ENCODE measurements at places on chromosomes 4 and X.
A peak's percentile ranks its signal among the peaks of the same experiment; 100 is the strongest.

DNA sequence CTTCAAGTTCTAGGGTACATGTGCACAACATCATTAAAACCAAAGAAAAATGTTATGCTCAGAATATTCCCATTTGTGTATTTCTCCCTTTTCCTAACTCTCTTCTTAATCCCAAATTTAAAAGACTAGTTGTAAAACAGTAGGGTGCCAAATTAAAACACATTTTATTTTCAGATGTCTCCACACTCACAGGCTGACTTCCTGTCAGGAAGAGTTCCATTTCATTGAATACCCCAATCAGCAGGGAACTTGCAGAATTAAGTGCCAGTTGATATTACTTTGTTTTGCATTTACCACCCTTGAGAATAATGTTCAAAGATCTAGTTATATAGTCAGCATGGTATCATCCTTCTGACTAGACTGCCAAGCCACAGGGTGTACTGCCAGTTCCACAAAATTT lies 207.9 kb downstream of the MAB21L2 start:
- no peak for DNase-seq

DNA sequence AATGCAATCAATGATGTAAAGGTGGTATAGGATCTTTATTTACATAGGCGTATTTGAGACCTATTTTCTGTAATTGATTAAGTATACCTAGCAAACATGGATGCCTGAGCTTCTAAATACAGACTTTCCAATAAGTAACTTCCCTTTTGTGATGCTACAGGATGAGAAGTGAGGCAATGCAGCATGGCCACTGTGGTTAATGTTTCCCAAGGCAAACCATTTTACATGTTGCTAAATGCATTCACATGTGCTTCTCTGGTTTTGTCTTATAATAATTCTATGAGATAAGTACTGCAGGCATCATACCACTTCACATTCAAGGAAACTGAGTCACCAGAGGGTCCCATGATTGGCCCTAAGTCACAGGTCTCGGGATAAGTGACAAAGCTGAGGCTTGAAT lies 35.7 kb upstream of the NKX3-2 start:
- no peak for DNase-seq

GRCh38 chr4:85408301-85408700 lies 66.6 kb upstream of the ARHGAP24 start:
- DNase-seq: no peak

DNA sequence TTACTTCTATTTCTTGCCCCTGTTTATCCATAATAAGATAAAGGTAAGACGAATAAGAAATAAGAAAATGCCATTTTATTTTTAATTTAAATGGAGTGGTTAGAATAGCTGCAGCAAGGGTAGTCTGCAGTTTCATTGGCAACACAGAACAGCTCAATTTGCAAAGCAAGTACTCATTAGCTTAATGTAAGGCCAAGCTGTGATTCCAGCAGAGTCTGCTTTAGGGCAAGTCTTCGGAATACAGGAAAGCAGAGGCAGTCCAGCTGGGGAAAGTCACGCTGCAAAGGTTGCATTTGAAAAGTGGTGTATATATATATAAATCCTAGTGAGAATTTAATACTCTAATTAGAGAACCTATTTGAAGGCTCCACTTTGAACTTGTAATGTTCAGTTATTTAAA lies 59.0 kb downstream of the ANXA10 start:
- DNase-seq: no peak

GRCh38 chr4:105356194-105356593 lies 117.7 kb downstream of the PPA2 start:
- DNase-seq: no peak

DNA sequence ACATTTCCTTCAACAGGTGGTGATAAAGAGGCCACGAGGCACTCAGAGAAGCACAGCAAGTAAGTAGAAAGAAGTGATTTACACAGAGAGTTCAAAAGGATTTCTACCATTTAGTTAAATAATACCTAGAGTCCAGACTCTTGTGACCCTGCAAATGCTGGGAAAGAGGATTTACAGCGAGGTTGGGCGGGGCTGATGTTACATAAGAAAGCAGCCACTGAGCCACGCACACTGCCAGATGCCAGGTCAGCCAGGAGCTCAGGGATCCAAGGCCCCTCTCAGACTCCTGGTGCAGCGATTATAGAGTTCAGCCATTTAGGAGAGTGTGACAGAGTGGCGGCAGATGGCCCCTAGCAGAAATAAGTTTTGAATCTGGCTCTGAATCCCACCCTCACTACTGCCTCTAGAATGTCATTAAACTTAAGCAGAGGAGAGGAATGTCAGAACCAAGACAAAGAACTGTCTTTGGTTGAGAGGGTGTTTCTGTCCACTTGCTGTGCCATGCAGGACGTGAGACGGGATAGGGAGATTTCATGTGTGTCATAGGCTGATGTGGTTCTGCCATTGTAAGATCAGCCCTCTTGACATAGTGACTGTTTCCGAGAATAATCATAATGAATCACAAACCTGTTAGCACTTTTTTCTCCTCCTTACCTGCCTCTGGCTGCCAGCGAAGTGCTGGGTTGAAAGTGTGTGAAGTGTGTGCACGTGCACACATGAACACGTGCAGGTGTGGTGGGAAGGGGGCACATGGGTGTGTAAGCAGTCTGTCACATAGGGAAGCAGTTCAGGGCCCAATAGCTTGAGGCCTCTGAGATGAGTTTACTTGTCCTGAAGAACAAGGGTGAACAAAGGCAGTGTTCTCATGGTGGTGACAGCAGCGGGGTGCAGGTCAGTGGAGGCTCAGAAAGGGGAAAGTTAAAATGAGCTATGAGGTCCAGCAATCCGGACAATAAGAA lies 50.1 kb downstream of the MFAP3L start:
- DNase-seq: no peak

- no peak for DNase-seq
Measured at GRCh38 chr4:99762728-99763127, 53.9 kb upstream of the DAPP1 start.

GRCh38 chr4:23040539-23040938 lies 347.8 kb downstream of the GBA3 start:
- DNase-seq: no peak

DNA sequence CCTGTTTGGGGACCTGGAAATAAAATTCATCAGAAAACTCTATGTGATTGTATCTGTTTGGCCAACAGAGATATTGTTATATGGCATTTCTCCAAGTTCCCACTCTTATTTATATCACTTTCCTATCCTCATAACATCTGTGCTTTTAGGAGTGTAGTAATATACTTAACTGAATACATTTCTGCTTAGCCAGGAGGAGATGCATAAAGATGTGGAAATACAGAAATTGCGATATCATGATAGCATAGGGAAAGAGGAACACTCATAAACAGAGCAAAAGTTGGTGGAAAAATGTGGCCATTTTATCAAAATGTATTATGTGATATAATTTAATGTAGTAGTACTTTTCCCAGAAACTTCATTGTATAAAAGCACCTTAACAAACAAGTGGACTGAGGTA lies 46.1 kb upstream of the TSPAN7 start:
- no peak for DNase-seq

DNA sequence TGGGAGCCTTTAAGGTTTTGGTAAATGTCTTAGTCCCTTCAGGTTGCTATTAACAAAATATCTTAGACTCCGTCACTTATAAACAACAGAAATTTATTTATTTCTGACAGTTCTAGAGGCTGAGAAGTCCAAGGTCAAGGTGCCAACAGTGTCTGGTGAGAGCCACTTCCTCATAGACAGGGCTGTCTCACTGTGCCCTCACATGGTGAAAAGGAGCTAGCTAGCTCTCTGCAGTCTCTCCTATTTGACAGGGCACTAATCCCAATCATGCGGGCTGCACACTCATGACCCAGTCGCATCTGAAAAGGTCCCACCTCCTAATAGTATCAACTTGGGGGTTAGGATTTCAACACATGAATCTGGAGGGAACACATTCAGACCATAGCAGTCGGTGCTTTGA lies 63.4 kb upstream of the KLF3 start:
- DNase-seq: no peak

- no peak for DNase-seq
Measured at GRCh38 chr4:105710678-105711077, 2.1 kb downstream of the GSTCD start.

- DNase-seq: no peak
Measured at GRCh38 chr4:140955641-140956040, 177.6 kb downstream of the RNF150 start.

GRCh38 chrX:66030505-66031317 lies 9.2 kb downstream of the VSIG4 start:
- DNase-seq: no peak

- no peak for DNase-seq
Measured at GRCh38 chr4:6258741-6259140, 10.9 kb upstream of the WFS1 start.

- no peak for DNase-seq
Measured at GRCh38 chrX:155235891-155236290, 19.6 kb downstream of the VBP1 start.

GRCh38 chrX:38805432-38806389 lies 4.5 kb downstream of the MID1IP1 start:
- no peak for DNase-seq

- peak; percentile 27 for DNase-seq
Measured at GRCh38 chr4:52659722-52660261, 691 bp upstream of the USP46 start.

DNA sequence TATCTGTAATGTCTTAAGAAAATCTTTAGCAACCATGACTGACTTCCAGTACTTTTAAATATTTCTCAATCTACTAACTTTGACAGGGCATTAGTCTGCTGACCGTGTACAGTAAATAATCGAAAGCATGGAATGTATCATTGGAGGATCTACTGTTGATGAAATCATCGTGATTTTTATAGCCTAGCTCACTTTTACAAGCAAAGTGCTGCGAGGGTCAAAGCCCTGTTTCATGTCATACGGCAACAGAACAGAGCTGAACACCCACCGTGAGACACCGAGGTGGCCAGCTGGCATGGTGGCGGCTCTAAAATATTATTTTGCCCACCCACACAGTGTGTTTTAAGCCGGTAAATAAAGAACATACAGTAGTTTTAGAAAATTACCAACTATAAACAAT lies 679.3 kb downstream of the FAT4 start:
- DNase-seq: no peak

GRCh38 chr4:1404573-1405253 lies 1.5 kb downstream of the NKX1-1 start:
- no peak for DNase-seq

DNA sequence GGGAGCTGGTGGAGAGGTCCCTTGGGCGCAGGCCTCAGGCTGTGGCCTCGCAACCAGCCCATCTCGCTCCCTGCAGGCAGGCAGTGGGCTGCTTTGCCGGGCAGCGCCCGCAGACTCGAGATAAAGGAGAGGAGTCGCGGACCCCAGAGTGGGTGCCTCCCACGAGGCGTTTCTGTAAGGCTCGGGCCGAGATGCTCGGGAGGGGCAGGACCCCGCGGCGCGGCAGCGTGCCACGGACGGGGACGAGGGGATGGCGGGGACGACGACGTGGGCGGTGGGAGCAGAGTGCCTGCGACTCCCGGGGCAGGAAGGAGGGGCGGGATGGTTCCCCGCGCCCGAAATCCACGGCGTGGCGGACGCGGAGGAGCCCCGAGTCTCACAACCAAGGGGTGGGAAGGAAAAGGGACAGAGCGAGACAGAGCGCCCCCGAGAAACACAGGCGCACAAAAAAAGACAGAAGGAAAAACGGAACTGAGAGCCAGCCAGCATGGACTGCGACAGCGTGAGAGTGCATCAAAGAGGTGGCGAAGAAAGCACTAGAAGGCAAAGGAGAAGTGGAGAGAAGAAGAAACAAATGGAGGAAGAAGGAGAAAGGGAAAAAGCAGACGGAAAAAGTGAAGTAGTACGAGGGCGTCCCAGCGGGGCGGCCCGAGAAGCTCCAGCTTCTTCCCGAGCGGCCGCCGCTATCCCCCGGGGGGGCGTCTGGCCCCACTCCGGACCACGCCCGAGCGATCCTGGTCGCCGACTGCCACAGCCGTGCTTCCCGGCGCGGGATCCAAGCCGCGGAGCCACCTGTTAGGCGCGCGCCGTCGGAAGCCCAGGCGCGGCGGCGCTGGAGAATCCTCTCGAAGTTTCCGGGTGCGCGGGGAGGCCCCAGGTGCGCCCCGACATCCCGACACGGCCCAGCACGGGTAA lies 1.5 kb downstream of the BEND4 start:
- DNase-seq: no peak

GRCh38 chrX:30659421-30659820 lies 6.2 kb downstream of the GK start:
- no peak for DNase-seq

- no peak for DNase-seq
Measured at GRCh38 chr4:175873707-175874106, 61.6 kb upstream of the GPM6A start.

DNA sequence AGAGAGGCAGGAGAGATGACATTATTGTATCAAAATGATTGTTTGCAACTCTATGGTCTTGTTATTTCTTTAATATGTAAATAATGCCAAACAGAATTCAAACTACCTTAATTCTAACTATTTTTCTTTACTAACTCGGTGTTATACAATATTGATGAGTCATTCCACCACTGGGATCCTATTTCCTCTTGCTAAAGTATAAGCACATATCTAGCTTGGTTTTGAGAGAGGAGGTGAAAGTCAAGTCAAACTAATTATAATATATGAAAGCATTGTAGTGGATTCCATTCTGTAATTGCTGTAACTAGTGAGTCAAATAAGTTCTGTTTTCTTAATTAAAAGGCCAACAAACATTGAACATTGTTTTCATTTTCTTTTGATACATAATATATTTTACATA lies 837.6 kb downstream of the PDHA2 start:
- DNase-seq: no peak

DNA sequence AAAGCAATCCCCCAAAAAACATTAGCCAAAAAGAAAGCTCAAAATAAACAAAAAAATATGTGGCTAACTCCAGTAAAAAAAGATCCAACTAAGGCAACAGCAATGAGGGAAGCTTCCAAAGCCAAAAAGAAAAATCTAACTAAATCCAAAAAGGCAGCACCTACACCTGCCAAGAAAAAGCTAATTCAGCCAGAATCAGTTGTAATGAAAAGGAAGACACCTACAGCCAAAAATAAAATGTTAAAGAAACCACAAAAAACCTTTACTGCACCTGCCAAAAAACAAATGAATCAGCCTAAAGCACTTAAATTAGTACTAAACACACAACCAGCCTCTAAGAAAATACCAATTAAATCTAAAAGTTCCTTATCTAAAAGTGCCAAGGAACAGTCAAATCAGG lies 37.2 kb upstream of the CABS1 start:
- no peak for DNase-seq

GRCh38 chr4:158327525-158327924 lies 117.2 kb downstream of the TMEM144 start:
- DNase-seq: no peak

- DNase-seq: no peak
Measured at GRCh38 chr4:184960505-184960971, 57.8 kb upstream of the HELT start.

GRCh38 chr4:185358514-185358913 lies 37.2 kb downstream of the LRP2BP start:
- DNase-seq: no peak

- DNase-seq: peak; percentile 23
Measured at GRCh38 chr4:139734201-139734874, 68.7 kb downstream of the MGST2 start.

GRCh38 chrX:2828344-2828958 lies at the start of gene GYG2:
TSS of gene GYG2 (plus strand) at chrX:2828930. CDS start at chrX:2830189, 1,259 bp downstream.
- no peak for DNase-seq

GRCh38 chr4:138235419-138235952 lies 6.7 kb downstream of the SLC7A11 start:
- DNase-seq: no peak

Measured in hippocampal formation (tissue), 2 donors.